Mesenteric fat pad (tissue), 1 donor: ENCODE measurements at places on chromosomes 2 and 18.

DNA sequence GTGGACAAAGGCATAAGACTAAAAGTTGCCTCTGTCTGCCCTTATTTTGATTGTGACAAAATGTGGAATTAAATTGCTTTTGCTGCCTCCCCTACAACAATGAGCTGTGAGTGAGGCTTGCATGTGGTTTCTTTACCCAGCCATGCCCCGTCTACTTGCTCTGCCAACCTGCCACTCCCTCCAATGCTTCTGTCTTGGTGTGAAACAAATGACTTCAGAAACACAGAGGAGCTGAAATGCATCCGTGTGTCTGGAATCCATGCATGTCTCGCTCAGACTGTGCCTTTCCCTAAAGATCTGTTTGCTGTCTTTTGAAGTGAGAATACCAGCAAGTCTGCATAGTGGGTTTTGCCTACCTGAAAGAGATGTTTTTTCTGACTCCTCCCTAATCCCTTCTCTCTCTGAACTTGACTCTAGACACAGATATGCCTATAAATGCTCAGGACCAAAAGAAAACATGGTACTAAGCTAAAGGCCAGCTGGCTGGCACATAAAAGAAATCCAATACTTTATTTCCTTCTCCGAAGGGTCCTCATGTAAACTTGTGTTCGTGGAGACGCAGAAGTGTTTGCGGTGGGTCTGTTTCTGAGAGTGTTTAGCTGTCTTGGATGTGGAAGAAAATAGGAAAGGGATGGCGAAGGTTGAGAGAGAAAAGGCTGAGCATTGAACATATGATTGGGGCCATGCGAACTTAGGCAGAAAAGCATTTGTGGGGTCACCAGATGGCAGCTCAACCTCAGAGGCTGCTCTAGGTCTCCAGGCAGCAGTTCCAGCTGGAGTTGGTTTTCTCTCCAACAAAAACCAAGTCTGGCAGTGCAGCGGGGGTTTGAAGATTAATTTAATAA, 120.5 kb downstream of the CCBE1 start:
- no peak for DNase-seq

- DNase-seq = no peak
These were observed 401.6 kb downstream of the PARD3B start for GRCh38 chr2:204946892-204947291.

DNA sequence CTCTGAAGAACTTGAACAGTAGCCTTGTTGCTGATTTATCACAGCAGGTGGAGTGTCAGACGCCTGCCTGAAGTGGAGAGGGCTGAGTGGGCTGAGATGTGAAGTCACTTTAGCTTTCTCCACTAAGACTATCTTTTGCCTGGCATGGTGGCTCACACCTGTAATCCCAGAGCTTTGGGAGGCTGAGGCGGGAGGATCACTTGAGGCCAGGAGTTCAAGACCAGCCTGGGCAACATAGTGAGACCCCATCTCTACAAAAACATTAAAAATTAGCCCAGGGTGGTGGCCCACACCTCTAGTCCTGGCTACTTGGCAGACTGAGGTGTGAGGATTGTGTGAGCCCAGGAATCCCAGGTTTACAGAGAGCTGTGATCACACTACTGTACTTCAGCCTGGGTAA, 60.6 kb upstream of the TTC39C start:
- DNase-seq = no peak

DNA sequence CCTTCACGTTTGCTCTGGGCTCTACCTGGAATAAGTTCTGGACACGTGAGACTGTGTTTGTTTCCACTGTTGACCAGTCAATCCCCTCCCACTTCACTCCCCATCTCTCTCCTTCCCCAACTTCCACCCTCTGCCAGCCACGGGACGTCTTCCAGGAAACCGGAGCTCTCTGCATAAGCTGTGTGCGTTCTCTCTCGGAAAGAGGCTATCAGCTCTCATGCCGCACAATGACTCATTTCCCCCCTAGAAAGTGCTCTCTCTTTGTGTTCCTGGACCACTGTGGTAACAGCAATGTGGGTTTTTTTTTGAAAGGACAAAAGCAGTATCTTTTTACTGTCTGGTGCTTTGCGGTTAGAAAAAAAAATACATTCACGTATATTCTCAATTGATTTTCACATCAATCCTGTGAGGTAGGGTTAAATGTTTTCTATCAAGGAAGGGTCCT, 10.2 kb downstream of the PROKR1 start:
- no peak for DNase-seq

- DNase-seq = no peak
These were observed 1310.9 kb upstream of the TMEFF2 start for GRCh38 chr2:193505620-193506019.

DNA sequence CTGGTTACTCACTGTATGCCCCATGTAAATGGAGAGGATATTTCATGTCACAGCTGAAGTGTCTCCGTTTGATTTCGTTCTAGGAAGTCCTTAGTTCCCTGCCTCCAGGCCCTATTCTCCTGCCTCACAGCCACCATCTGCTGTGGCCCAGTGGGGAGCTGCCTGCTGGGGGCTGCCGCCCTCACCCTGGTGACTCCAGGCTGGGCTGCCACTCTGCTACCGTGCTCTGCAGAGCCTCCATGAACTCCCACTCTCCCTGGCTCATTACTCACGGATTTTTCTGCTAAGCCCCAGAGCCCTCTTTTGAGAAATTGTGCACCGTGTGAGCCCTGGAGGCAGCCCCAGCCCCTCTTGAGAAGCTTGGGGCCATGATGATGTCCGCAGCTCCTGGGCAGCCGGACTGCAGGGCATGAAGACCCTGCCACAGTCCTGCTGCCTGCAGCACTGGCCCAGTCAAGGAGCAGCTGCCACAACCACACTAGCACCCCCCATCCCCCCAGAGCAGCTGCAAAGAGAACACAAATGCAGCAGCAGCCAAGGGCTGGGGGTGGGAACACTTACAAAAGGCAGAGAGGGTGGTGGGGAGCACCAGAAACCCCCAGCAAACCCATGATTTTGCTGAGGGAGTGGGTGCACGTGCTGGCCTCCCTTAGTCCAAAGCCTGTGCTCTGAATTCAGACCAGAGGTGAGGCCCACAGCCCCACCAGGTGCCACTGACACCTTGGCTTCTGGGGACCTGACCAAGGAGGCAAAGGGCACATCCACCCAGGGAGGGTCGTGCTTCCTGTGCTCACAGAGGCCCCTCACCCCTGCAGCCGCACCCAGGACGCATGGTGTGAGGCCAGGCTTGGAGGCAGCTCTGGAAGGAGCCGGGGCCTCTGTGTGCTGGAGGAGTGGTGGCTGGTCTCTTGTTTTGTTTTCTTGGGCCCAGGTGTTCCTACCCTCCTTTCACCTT, 270.2 kb upstream of the RAB6C start:
- DNase-seq = no peak

GRCh38 chr2:213125646-213126347, 25.6 kb downstream of the IKZF2 start:
- DNase-seq = no peak

DNA sequence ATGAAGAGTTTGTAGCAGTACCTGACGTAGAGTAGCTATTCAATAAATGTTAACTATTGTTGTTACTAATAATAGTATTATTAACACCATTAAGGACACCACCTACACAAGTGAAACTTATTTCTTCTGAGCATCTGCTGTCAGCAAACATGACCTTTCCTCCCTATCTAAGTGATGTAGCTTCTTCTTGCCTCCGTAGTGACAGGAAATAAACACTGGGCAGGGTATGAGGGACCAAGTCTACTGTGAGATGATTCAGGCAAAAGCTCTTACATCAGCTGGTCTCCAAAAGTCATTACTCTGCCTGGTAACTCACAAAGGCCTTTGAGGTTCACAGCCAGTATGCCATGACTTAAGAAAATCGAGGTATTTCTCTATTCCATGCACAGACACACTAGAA, 750.5 kb downstream of the CPS1 start:
- DNase-seq = no peak
